Ovary (tissue), 10 donors: ENCODE measurements at places on chromosomes 12 and 14. TPM values are rescaled to one million over a fixed set of nuclear protein-coding genes. Genes with fewer than 3 reads are reported as not detected.

The SRRM4 gene
- not detected for total RNA-seq

The NPAS3 gene
- 15.4 TPM for total RNA-seq

The NCOR2 gene
- 297 TPM for total RNA-seq

The GLT1D1 gene
- 0.23 TPM for total RNA-seq

The MMP19 gene
- total RNA-seq = 23.3 TPM

The P3H3 gene
- total RNA-seq = 38.2 TPM

The KLHDC1 gene
- total RNA-seq = 21.0 TPM

The RIN3 gene
- 19.9 TPM for total RNA-seq

The SMOC1 gene
- total RNA-seq = 0.55 TPM

The CLEC4E gene
- total RNA-seq = 0.35 TPM
